GM13976 (cell line): ENCODE measurements at places on chromosomes 2 and 18.
A peak's percentile ranks its signal among the peaks of the same experiment; 100 is the strongest.

DNA sequence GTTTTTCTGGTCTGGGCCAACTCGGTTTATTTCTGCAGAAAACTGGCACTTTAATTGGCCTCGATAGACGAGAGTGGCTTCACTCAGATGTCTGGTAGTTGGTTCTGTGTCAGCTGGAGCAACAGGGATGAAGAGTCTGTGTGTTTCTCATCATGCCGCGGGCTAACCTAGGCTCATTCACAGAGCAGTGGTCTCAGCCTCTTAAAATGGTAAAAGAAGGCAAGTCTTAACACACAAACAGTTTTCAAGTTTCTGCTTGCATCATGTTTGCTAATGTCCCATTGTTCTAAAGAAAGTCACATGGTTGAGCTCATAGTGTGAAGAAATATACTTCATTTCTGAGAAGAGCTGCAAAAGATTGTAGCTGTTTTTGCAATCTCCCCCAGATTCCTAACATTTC lies 37.5 kb upstream of the ANXA4 start:
- DNase-seq, result no peak

DNA sequence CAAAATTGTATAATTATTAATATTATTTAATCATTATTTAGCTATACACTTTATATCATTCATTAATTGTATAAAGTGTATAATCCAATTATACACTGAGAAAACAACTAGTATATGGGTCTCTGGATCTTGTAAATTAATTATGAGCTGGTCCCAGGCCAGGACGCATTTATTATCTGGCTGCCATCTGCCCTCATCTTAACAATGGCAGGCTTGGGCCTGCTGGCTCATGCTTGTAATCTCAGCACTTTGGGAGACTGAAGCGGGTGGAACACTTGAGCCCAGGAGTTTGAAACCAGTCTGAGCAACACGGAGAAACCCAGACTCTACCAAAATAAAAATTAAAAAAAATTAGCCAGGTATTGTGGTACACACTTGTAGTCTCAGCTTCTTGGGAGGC lies 502.2 kb upstream of the NRXN1 start:
- no peak for DNase-seq

DNA sequence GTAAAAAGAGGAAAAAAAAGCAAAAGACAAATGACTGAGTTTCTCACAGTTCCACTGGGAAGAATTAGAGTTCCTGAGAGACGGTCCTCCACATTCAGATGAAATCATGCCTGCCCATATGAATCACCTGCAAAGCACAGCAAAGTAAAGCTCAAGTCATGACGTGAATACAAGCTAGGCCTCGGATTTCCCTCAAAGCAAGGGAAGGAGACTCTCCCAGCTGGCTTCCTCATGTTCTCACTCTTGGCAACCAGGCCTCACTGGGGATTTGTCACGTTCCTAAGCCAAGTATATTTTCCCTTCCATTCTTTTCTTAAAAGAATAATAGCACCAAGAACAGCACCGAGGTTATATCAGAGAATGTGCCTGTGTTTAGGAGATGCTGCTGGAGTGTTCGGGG lies 47.0 kb downstream of the CYP27C1 start:
- no peak for DNase-seq

DNA sequence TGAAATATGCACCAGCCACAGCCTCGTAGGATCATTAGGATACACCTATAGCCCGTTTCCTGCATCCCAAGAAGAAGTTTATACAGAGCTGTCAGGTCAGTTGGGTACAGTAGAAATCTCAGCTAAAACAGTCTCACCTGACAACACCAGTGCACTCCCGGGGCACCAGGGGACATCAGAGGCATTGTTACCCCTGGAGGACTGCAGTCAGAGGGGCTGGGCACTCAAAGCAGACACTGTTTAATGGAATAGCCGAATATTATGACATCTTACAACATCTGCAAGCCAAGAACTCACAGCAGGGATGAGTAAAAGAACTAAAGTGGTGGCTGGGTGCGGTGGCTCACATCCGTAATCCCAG lies 93.0 kb upstream of the ID2 start:
- no peak for DNase-seq

- no peak for DNase-seq
Measured at GRCh38 chr2:205471776-205472175, 210.5 kb upstream of the NRP2 start.

DNA sequence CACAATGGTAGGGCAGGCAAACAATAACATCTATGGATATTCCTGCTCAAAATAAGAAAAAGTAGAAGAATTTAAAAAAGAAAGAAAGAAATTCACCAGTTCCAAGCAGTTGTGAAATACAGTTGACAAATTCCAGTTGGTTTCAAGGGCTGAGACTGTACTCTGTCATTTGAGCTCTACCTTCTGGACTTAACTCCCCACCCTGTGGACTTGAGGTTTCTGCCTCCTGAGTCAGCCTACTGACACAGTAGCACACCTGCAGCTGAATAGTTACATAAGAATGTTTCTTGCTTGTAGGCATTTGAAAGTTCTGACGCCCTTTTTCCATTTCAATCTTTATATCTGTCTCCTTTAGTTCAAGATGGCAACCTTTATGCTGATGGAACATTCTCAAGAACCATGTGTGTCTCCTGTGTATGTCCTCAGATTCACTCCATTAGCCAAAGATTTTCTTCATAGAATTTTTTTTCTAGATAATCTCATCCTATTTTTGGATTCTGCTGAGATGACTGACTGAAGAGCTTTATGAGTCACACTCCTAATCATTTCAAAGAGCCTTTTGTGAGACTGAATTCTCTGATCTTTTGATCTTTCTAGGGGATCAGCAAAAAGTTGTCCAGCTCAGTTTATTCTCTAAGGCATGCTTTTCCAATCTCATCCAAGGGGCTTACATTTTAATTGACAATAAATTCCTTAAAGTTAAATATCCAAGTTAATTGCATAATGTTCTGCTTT lies 19.1 kb downstream of the NETO1 start:
- no peak for DNase-seq

DNA sequence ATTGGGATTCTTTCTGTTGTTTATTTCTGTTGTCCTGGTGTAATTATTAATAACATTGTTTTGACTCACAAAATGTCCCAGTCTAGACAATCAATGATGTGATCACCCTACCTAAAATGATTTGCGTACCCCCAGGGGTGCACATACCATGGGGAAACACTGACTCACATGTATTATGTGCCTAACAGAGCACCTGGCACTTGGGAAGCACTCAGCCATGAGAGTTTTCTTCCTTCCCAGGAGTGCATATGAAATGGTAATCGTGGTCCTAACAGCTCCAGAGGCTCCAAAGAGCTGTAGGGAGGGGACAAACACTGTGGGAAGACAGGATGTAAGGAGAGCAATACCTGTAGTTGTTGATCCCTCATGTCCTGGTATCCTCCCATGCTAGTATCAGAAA lies 187.8 kb upstream of the ERBB4 start:
- DNase-seq, result no peak

- no peak for DNase-seq
Measured at GRCh38 chr2:149465873-149466272, 121.7 kb downstream of the MMADHC start.

- no peak for DNase-seq
Measured at GRCh38 chr2:101803945-101804696, 106.6 kb downstream of the MAP4K4 start.

DNA sequence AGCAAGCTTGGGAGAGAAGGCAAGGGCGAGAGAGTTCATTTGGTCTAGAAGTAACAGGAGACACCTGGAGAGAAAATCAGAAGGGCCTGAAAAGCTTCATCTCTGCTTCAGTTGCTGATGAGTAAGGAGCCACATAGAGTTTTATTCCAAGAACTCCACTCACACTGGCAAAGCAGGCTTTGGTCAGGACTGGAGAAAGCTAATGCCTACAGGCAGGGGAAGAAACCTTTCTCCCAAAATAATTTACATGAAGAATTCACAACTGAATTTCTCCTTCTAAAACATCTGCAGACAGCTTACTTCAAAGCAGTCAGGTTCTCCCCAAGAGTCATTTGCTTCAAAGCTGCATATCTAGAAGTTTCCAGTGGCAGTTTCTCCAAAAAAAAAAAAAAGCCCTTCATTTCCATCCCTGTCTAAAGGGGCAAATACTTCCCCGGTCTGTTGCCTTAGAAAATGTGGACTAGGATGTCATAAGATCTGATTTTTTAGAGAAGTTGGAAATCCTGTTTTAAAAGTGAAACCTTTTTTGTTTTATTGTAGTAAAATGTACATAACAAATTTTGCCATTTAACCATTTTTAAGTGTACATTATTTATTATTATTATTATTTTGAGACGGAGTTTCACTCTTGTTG lies 46.3 kb downstream of the TMEM247 start:
- no peak for DNase-seq

GRCh38 chr2:226716126-226716525 lies 83.5 kb downstream of the IRS1 start:
- peak; percentile 8 for DNase-seq

DNA sequence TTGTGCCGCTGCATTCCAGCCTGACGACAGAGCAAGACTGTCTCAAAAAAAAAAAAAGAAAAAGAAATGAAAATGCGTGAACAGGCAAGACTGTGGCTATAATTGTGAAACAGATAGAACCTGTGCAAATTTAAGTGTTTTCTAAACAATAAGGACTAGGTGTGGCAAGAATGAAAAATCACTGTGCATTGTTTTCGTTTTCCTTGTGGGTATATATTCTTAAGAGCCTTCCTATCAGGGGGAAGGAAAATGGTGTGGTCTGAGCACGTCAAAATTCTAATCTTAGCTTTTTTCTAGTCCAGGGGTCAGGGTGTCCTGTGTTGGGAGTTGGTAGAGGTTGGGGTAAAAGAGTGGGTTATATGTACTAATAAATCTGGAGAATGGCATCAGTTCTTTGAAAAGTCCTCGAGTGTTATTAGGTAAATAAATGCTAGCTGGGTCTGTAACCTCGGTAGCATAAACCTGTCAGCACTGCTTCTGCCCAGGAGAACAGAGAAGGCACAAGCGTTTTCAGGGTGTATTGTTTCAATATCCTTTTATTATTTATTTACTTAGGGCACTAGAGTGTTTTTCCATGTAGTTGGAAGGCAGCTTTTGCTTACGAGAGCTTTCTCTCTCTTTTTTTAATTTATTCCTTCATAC lies 11.6 kb downstream of the ATP6V1C2 start:
- no peak for DNase-seq

GRCh38 chr2:216549926-216550690 lies 51.5 kb downstream of the RPL37A start:
- DNase-seq, result no peak

- DNase-seq, result peak; percentile 47
Measured at GRCh38 chr2:74585406-74586185, 31.1 kb downstream of the DOK1 start.

GRCh38 chr2:158806941-158807340 lies 11.8 kb downstream of the DAPL1 start:
- DNase-seq, result no peak

GRCh38 chr2:10740226-10740625 lies 18.8 kb downstream of the ATP6V1C2 start:
- no peak for DNase-seq

DNA sequence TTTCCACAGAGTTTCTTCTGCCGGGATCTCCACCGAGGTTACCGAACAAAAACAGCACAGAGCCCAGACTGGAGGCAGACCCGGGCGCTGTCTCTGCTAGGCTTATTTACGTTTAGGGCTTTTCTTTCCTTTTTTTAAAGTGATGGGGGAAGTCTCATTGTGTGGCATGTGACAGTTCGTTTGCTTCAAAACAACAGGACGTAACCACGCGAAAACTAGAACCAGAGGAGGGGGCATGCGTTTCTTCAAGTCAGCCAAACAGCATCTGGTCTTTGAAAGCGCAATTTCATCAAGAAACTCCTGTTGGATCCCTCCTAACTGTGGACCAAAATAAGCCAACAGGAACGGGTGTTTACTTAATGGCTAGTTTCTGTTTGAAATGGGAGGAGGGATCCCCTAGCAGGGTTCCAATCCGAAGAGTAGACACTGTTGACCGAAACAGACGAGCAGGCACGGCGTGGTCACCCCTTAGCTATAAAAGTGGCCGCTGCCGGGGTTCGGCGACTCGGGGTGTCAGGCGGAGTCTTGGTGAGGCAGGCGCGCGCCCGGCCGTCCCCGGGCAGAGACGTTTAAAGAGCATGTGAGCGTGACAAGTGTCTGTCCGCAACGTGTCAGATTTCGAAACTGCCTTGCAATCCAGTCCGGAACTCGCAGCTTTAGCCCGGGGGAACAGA lies 997 bp upstream of the TGIF1 start:
- peak; percentile 83 for DNase-seq

- no peak for DNase-seq
Measured at GRCh38 chr18:34911661-34912384, 129.4 kb upstream of the MAPRE2 start.

DNA sequence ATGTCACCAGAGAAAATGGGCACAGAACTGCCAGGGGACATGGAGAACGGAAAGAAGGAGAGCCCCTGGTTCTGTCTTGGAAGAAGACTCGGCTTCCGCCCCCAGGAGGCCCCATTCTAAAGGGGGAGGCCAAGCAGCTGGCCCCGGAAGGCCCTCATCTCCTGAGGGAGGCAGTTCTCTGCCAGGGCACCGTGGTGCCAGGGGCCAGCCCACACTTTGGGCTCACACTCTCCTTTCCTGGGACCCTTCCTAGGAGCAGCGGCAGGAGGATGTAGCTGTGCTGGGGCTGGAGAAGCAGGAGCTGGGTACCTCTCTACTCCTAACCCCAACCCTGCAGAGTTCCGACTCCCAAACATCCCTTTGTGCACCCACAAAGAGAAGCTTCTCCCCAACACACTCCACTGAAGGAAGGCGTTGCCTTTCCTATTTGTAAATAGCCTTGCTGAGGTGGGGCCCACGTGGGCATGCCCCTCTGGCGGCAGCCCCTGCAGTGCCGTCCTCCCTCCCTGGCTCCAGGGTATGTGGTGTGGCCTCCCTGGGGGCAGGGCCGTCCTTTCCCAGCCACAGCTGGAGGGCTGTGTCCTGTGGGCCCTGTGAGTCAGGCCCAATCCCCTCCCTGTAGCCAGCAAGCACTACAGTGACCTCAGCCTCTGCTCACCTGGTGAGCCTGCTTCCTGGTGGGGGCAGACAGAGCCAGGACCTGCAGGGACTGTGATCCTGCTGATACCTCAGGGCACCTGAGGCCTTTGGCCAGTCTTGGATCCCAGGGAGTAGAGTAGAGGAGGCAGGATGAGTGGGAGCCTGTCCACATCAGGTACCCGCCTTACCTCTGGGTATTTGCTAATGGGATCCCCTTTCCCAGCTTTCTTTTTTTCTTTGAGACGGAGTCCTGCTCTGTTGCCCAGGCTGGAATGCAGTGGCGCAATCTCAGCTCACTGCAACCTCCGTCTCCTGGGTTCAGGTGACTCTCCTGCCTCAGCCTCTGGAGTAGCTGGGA lies 26.6 kb downstream of the ZFP36L2 start:
- DNase-seq, result no peak

DNA sequence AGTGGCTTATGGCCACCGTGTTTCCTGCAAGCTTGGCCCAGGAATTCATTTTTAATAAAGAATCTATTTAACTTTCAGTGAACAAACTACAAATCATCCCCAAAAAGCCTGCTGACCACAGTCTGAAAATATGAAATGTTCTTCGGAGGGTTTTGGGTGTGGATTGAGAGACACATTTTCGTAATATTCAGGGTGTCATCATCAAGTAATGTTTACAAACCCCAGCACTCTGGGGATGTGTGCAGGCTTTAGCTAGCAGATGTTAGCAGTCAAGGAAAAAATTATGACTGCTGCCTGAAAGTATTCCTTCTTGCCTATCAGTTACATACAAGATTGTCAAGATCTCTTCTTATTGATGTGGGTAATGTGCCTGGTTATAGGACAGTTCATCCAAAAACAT lies 143.9 kb upstream of the FN1 start:
- no peak for DNase-seq

GRCh38 chr2:175853616-175853890 lies 148.5 kb downstream of the LNPK start:
- DNase-seq, result no peak

GRCh38 chr2:143524119-143524553 lies 394.9 kb downstream of the ARHGAP15 start:
- DNase-seq, result no peak

- DNase-seq, result no peak
Measured at GRCh38 chr2:38539086-38539485, 63.6 kb downstream of the HNRNPLL start.
